ENCODE measurements at places on chromosomes 13 and 19.

- DNase-seq, result no peak
Observed at GRCh38 chr13:73138276-73138637, 79.5 kb downstream of the KLF5 start.

- no peak for DNase-seq
Observed at GRCh38 chr13:106003651-106004050, 531.8 kb downstream of the EFNB2 start.

- no peak for DNase-seq
Observed at GRCh38 chr13:44868397-44868796, 120.9 kb downstream of the NUFIP1 start.

DNA sequence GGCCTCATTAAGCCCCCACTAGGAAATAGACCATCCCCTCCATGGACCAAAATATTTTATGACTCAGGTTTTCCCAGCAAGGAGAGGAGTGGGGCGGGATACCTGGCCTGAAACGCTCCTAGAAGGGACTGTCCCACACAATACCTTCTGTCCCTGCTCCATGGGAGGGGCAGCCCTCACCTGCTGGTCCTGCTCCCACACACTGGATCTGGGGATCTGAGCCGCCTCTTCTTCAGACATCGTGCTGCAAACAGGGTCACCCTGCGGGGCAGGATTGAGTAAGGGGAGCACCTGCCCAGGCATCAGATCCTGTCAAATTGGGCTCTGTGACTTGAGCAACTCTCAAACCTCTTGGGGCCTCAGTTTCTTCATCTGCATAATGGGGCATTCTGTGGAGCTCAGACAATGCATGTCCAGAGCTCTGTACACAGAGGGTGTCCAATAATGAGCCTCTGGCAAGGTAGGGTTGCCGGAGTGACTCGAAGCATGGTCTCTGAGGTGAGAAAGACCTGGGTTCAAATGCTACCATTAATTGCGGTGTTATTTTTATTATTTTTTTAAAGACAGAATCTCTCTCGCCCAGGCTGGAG, 1.1 kb downstream of the PLIN5 start:
- no peak for DNase-seq
